CD4-positive, alpha-beta T cell treated with Interleukin-21 for 1 hour (primary cell): ENCODE measurements at places on chromosomes 6 and 20.

- no peak for DNase-seq
Observed at GRCh38 chr20:57426271-57426689, 35.1 kb downstream of the RBM38 start.

DNA sequence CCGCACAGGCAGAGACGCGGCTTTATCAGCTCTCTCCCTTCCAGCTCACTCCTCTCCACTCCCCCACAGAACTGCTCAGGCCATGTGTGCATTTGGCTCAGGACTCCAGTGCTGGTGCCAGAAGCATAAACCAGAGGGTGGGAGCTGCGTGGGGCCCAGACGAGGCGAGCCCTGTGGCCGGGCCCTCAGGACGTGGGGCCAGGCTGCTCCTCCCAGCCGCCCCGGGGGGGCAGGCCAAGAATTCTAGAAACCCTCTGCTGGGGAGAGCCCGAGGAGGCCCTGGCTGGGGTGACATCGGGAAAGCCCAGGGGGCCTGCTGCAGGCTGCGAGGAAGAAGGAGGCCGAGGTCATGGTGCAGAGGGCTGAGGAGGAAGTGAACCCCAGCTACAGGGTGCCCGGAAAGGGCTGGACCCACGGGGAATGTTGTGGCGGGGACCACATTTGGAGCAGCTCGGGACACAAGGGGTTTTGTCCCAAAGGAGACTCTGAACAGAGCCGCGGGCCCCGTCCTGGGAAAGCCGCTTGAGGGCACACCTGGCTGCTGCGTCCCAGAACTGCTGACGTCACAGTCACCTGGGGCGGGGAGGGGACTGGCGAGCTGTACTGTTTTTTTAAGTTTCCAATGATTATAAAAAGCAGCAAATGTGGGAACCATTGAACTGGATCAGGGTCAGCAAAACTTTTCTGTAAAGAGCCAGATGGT, 107.1 kb downstream of the BANF2 start:
- DNase-seq: no peak

- DNase-seq: no peak
Observed at GRCh38 chr6:108159981-108160380, 5.8 kb upstream of the NR2E1 start.

- DNase-seq: no peak
Observed at GRCh38 chr6:141593311-141593710, 539.4 kb upstream of the GJE1 start.

GRCh38 chr6:71393471-71393870, 104.9 kb downstream of the OGFRL1 start:
- DNase-seq: no peak

DNA sequence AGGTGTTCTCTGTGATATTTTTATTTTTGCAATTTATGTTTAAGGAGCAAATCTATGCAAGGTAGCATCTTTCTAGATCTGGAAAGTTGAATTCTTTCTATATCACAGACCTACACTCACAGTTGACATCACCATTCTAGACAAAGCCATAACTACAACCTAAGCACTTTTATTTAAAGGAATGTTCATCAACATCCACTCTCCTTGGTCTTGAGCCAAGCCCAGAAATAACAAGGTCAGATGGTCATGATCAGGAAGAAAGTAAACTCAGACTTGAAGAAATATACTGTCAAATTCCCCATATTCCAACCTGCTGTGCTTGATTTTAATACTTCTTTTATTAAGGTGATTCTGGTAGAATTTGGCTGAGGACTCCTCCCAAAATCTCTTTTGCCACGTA, 32.2 kb downstream of the MMUT start:
- DNase-seq: no peak

DNA sequence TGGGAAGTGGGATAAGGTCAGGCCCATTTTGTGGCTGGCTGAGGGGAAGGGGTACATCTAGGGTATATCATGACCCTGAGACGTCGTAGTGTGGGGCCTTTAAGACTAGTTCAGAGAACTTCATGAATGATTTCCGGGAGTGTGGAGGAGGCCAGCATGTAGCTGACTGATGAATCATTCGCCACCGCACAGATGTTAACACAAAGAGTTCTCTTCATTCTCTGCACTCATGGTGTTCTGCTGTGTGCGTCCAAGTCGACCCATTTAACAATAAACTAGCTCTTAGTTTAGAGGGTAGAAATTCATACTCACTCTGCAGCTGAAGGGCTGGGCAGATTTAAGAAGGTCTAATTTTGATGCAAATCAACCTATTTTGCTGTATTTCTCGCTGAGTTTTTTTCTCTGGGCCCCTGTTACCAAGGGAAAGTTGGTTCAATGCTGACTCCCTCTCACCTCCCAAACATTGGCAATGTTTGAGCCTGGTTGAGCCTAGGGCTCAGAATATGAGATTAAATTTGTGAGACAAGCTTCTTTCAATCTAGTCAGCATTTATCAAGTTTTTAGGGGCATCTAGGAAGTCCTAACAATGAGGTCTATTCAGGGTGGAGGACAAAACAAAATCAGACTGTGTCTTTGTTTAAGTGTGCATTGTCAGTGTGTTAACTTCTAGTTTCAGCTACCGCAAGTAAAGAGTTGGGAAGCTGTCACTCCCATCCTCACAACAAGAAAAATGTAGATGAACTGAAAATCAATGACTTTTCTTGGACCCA, 106.8 kb upstream of the CBLN4 start:
- no peak for DNase-seq
